Hematopoietic multipotent progenitor cell treated with erythropoietin and hydrocortisone succinate and interleukin-3 and kit ligand, for 4 days (in vitro differentiated cells): ENCODE measurements at places on chromosomes 1 and 21.

DNA sequence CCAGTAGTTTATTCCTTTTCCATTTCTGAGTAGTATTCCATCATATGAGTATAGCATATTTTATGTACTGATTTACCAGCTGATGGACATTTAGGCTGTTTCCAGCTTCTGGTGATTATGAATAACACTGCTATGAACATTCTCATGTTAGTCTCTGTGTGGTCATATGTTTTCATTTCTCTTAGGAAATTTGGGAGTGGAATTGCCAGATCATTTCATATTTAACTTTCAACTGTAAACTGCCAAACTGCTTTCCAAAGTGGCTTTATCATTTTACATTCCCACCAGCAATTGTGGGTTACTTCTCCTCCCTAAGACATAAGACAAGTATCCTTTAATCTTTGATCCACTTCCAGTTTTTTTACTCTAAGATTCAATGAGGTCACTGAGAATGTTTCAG is 85.7 kb upstream of the RALGPS2 start:
- DNase-seq, result no peak

GRCh38 chr1:200409203-200409760 is 554 bp downstream of the ZNF281 start:
- peak; percentile 54 for DNase-seq

GRCh38 chr1:241020851-241021697 is 335.9 kb downstream of the RGS7 start:
- no peak for DNase-seq

DNA sequence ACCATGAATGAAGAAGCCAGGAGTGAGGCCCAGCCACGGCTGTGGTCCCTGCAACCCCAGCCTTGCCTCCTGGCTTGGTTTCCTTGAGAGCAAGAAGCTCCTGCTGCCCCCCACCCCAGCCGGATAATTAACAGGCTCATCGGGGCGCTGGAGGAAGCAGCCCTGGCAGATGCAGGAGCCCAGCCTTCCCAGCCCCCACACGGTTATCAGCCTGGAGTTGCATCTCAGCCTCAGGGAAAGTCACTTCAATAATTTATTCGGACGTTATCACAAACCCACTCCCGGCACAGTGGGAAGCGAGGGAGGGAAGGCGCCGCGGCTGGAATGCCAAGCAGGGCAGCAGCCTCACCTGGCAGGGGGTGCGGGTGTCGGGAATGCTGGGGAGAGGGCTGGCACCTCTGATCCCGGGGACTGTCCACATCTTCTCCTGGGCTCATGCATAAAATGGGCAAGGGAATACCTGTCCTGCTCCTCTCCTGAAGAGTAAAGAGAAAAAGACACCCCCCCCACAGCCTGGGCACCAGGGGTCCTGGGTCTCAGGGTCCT is 43.3 kb upstream of the LRP8 start:
- no peak for DNase-seq

GRCh38 chr1:198199105-198199504 is 42.3 kb downstream of the NEK7 start:
- no peak for DNase-seq

DNA sequence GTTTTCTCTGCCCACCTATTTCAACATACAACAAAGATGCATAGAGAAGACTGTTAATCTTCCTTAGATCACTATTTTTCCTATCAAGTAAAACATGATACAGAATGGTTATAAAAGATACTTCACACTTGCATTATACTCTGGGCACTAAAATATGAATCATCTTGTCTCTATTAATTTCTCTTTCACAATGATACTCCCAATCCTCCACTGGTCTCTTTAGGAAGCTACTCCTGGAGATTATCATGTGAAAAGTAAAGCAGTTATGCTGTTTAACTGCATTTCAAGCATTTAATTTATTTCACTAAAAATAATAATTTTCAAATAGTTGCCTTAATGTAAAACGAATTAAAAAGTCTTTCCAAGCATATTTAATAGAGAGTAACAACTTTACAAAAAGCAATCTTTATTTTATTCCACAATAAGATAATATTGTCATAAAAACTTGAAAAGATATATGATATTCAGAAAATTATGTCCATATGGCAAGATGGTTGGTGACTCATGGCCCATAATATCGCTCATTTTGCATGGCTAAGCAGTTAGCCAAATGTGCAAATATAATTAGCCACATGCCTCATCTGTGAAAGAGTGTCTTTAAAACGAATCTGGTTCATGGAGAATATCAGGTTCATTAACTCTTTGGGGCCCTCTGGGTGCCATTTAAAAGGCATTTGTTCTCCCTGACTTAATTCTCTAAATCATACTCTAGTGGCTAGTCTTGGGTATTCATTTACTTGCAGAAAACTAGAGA is 1569.0 kb upstream of the B3GALT2 start:
- no peak for DNase-seq

- no peak for DNase-seq
Observed at GRCh38 chr1:219478811-219479210, 134.1 kb downstream of the ZC3H11B start.

DNA sequence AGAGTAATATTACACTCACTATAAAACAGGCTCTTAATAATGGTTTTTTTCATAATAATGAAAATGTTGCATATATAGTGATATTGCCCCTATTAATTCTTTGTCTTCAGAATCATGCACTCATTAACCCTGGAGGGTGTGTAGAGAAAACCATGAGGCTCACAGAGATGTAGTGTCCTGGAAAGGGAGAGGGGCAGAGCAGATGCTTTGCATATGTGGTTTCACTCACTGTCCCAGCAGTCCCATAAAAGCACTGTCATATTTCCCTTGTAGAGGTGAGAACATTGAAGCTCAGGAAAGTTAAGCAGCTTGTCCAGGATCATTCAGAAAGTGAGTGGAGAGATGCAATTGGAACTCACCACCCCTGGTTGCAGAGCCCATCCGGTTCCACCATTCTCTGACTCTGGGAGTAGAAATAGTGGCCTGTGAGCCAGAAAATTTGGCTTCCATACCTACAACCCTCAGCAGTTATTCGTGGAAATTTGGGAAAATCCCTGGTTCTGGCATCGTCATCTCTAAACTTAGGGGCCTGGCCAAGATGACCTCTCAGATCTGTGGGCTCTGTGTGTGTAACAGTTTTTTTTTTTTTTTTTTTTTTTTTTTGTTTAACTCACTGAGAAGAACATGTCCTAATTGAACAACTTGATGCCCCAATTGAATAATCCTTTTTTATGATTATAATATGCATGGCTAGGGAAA is 86.4 kb downstream of the RGL1 start:
- DNase-seq, result no peak
